Panc1 (cell line): ENCODE measurements at places on chromosomes 2 and 18. TPM values are rescaled to one million over a fixed set of nuclear protein-coding genes. Genes with fewer than 3 reads are reported as not detected.

- no peak for DNase-seq
Measured at GRCh38 chr18:70288171-70288850, 534 bp upstream of the SOCS6 start.

GRCh38 chr2:96914332-96914731, 44.5 kb upstream of the SEMA4C start:
- no peak for DNase-seq

DNA sequence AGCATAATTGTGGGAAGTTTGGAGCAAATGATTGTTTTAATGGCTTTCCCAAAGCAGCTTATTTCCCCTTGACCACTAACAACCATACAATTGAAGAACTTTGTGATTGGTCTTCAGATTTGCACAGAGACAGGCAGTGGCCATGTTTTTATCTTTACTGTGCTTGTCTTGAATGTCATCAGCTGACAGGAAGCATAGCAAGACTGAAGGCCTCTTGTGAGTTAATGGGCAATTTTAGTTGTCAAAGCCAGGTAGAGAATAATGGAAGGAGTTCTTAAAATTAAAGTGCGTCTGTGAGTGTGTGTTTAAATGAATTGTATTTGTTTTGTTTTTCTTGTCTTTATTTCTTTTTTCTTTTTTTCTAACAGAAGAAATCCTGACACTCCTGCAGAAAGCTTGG, 809.9 kb downstream of the TSN start:
- no peak for DNase-seq

DNA sequence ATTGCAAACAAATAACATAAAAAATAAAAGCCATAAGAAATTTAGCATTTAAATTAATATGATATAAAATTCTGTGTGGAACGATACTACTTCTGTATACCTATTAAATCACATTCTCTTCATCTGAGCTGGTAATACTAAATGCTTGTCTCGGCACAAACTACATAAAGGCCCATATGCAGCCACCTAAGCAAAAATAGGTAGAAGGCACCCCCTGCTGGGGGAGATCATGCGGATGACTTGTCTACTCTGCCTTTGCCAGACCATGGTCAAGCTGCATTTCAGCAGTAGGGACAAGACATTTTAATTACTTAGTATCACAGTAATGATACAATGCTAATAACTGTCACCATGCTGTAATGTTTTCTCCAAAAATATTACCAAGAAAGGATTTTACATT, 108.0 kb downstream of the CDH19 start:
- DNase-seq: no peak

KIF5C gene
- 1.6 TPM for total RNA-seq

GRCh38 chr18:64183665-64184064, 34.8 kb upstream of the LINC00305 start:
- no peak for DNase-seq

- no peak for DNase-seq
Measured at GRCh38 chr18:72107647-72108383, 436.3 kb downstream of the CBLN2 start.

DNA sequence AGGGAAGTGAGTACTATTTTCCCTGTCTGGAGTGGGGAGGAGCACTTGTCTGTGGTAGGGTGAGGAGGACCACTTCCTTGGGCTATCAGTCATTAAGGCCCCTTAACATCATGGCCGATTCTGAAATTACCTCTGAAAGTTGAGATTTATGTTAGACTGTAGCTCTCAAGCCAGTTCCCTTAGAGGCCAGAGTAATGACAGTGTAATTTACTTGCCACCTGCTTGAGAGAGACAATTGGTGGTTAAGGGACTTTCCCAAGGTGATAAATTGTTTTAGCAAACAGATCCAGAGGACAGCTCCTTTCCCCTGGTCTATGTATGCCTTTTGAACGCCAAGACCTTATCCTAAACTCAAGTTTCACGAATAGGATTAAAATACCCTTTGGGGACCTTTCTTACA, 56.1 kb downstream of the NEDD4L start:
- DNase-seq: no peak

DNA sequence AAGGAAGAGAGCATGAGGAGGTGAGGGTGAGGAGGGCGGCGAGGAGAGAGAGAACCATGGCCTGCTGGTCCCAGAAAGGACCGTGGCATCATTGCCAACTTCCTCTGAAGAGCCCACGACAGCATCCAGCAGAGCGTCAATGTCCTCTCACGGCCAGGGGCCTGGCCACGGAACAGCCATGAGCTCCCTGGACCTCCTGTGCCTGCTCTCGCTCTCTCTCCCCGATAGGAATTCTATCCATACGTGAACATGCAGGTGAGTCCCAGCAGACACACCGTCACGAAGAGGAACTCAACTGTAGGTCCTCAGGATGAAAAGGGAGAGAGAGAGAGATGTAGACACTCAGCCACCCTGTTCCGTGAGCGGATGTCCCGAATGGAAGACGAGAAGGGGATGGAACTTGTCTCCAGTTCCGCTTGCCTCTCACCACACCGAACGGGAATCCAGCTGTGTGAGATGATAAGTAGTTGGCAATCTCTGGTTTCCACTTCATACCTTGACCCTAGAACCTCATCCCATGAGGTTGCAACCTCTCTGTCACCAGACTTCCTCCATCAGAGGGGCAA, 107.6 kb downstream of the TNS1 start:
- DNase-seq: no peak

- DNase-seq: no peak
Measured at GRCh38 chr2:229909090-229909489, 12.7 kb downstream of the TRIP12 start.

DNA sequence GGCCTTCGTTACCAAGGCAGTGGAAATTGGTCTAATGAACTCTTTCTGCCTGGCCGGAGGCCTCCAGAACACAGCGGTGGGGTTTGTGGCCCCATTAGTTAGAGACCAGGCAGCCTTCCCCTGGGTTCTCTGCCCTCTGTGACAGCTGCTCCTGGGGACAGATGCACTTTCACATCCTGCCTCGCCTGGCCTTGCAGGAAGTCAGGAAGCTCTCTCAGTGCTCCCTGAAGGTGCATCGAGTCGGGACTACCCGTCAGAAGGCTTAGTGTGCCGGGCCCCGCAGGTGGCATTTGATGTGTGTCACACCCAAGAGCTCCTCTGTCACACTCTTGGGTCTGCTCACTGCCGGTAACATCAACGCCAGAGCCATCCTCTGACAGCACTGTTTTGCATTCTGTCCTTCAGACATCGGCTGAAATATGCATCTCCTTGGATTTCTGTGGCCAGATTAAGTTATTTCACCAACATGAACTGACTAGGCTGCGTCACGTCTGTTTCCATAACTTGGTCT, 158.3 kb downstream of the LDLRAD4 start:
- DNase-seq: no peak

DNA sequence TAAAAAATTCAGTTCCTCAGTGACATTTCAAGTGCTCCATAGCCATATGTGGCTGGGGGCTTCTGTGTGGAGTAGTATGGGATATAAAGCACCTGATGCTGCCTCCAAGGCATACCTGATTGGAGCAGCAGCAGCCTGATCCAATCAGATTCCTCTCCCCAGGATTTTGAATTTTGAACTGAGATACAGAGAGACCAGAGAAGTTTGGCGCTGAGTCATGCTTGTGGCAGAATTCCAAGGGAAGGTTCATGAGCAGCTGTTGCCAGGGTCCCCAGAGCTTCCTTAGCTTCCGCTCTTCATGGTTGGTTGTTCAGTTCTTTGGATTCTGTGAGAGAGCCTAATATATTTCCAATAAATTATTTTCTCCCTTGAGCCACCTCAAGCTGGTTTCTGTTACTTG, 29.0 kb upstream of the CFAP36 start:
- no peak for DNase-seq

DNA sequence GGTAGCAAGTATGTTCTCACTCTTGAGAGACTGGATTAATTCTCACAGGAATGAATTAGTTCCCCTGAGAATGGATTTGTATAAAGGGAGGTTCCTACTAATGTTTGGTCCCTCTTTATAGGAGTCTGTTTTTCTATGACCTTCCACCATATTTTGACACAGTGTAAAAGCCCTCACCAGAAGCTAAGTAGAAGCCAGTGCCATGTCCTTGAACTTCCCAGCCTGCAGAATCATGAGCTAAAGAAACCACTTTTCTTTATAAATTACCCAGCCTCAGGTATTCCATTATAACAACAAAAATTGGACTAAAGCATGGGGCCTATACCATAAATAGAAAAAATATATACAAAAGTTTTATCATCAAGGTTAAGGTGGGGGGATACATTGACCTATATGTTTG, 227.9 kb upstream of the DTNA start:
- DNase-seq: no peak

- DNase-seq: no peak
Measured at GRCh38 chr2:159639712-159640111, 23.4 kb upstream of the BAZ2B start.

KCMF1 gene
- 163 TPM for total RNA-seq

FTCDNL1 gene
- 2.8 TPM for total RNA-seq

ALPI gene
- not detected for total RNA-seq

PLEK gene
- total RNA-seq: 0.13 TPM

DNA sequence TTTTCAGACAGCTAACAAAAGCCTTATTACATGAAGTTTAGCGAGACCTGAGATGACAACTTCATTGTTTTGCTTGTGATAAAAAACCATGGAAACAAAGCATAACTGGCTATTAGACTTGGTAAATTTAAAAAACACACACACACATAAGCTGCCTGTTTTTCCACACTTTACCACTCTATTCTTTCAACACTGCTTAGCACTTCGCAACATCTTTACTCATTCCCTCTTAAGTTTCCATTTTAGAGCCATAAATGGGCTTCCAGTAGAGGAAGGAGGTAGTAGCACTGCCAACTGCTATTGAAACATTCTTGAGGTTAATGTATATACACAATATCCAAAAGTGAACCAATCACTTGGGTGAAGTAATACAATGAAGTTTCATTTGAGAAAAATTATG, 54.1 kb downstream of the BAZ2B start:
- DNase-seq: no peak

GRCh38 chr2:42860319-42861094, 68.1 kb upstream of the HAAO start:
- no peak for DNase-seq

TMEM37 gene
- total RNA-seq: 0.28 TPM

FKBP7 gene
- 1.8 TPM for total RNA-seq

DNA sequence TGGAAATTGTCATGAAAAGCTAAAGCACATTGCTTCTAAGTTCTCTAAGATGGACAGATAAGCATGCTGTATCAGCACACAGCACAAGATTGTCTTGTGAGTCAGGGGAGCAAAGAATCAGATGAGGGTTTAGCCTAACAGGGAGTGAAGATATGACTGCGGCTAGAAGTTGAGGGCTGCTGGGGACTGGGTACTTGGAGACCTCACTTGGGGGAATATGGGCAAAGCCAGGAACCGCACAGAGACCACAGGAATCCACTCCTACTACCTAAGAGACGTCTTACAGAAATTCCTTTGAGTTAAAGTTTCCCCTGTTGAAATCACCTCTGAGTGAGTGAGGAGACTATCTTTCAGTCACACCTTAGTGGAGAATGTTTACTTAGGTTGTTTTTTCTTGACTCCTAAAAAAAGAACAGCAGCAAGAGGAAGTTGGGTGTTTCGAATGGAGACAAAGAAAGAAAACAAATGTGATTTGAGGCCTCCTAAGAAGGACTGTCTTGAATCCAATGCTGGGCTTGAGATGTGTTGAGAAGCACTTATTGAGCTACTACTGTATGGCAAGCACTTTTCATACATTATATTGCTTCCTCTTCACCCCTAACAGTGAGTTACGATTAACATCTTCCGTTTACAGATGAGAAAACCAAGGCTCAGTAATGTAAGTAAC, 100.7 kb downstream of the ANKRD44 start:
- no peak for DNase-seq

GRCh38 chr2:30511122-30512083, 64.4 kb downstream of the LCLAT1 start:
- no peak for DNase-seq

DNA sequence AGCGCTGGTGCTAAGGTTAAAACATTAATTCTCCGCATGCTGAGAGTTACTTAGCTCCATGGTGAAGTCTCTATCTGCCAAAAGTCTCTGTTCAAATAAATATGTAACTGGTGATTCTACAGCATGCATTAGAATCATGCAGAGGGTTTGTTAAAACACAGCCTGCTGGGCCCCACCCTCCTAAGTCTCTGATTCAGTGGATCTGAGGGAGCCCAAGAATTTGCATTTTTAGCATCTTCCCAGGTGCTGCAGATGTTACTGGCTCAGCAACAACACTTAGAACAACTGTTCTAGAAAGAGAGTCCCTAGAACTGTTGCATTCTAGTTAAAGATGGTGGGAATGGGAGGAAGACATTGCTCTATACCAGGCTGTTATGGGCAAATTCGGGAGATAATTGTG, 73.4 kb downstream of the DPP10 start:
- DNase-seq: no peak

CHRND gene
- total RNA-seq: not detected

TMEM200C gene
- total RNA-seq: 0.10 TPM

DNA sequence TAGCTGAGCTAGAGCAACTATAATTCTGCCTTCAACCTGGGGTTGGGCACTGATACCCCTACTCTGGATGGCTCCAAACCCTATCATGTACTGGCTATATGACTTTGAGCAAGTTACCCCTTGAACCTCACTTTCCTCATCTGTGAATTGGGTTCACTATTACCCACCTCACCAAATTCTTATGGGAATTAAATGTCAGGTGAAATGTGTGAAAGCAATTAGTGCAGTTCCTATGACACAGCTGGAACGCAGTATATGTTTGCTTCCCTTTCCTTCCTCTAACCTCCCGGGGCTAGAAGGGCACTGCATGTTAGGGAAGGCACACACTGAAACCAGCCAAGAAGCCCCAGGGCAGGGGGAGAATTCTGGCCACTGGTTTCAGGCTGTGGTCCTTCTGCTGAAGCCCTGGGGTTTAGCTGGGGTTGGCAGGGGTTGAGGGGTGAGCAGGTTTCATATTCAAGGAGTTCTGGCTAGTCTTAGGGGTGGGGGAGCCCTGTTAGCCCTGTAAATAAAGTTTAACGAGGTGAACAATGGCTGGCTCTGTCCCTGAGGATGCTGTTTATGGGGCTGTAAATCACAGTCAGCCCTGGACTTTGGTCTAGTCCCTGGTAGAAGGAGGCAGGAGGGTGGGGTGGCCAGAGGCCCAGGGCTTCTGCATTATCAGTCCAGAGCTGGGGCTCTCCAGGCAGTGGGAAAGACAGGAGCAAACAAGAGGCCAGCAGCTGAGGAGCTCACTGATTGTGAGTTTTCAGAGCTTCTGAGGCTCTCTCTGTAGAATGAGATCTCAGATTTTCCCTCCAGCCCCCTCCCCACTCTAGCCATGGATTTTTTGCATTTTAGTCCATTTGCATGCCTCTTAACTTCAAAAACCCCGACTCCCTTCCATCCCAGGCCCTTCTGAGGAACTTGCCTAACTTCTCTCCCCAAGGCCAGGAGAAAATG, 8.0 kb downstream of the PKDCC start:
- no peak for DNase-seq
